ENCODE measurements at places on chromosomes 6 and 20.

DNA sequence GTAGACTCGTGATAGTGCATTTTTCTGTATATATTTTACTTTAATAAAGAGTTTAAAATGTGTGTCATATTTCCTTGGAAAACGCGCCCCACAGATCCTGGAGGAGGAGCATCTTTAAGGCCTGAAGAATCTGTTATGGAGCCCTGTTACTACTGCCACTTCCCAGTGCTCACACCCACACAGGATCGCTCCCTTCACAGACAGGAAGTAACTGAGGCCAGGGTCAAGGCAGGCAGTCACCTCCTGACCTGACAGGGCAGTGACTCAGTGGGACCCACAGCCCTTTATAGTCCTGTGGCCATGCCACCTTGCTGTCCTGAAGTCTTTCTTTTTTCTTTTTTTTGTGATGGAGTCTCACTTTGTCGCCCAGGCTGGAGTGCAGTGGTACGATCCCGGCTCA lies 9.0 kb downstream of the RRBP1 start:
- DNase-seq = no peak

DNA sequence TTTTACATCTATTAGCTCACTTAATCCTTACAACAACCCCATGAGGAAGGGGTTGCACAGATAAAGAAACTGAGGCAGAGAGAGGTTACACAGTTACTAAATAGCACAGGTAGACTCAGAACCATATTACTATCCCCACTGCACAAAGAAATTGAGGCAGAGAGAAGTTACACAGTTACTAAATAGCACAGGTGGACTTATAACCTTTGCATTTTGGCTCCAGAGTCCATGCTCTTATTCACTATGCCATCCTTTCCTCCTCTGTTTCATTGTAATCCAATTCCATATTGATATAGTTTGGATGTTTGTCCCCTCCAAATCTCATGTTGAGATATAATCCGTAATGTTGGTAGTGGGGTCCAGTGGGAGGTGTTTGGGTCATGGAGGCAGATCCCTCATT lies 3.5 kb downstream of the TDP2 start:
- DNase-seq = no peak

DNA sequence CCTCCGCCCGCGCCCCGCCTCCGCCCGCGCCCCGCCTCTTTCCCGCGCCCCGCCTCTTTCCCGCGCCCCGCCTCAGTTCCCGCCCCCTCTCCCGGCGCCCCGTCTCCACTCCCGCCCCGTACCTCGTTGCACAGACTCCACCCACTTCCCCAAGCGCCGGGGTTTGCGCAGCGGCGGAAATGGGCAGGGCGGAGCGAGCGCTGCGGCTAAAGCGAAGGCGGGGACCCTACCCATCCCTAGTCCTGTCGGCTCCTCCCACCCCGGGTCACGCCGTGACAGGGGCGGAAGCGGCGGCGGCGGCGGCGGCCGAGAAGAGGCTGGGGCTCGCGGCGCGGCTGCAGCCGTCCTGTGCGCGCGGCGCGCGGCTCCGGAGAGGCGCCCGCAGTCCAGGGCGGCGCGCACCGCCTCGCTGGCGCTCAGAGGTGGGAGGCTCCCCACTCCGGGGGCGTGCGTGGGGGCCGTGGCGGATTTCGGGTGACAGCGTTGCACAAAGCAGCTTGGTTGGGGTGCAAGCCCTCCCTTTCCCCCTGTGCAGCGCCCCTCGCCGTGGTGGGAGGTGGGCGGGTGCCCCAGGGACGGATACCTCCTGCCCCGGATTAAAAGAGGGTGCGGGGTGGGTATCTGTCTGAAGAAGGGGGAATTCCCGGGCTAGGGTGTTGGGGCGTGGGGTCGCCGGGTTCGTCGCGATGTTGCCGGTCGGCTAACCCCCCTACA lies at the start of gene KDM1B:
Gene KDM1B, plus strand, starts transcription at position 273 of the 714 bp plus-strand sequence. CDS start 4,474 bp downstream, outside the sequence.
- DNase-seq = peak; percentile 79

GRCh38 chr6:7406743-7407142 lies 17.1 kb downstream of the RIOK1 start:
- no peak for DNase-seq

GRCh38 chr6:7636151-7636550 lies 46.2 kb downstream of the SNRNP48 start:
- no peak for DNase-seq

DNA sequence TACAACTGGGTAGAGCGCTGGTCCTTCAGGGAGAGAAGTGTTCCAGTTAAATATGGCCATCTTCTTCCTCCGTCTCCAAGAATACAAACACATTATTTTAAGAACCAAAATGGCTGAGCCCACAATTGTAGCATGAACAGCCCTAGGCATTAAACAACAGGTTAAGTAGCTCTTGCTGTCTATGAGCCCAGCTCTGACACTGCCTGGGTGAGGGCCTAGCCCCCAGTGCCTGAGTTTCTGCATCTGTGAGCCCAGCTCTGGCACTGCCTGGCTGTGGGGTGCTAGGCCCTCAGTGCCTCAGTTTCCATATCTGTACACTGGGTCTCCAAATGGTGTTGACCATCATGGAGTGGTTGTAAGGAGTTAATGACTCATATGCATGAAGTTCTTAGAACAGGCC lies 24.8 kb upstream of the DACT2 start:
- DNase-seq = no peak

- no peak for DNase-seq
Measured at GRCh38 chr20:47531458-47531857, 29.8 kb downstream of the NCOA3 start.

DNA sequence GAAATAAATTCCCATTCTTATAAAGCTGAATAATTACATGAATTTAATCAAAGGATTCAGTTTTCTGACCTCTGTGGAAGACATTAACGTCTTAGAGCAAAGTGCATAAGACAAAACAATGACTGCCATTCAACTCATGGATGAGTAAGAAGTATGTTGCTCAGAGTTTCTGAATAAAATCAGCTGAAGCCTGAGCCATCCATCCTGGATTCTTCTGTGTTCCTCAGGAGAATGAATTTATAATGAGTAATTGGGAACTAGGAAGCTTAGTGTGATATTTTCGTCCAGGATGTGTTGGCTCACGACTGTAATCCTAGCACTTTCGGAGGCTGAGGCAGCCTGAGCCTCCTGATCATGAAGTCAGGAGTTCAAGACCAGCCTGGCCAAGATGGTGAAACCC lies 62.8 kb downstream of the PERP start:
- DNase-seq = no peak

- DNase-seq = no peak
Measured at GRCh38 chr6:157908369-157909281, 73.0 kb upstream of the SYNJ2 start.

DNA sequence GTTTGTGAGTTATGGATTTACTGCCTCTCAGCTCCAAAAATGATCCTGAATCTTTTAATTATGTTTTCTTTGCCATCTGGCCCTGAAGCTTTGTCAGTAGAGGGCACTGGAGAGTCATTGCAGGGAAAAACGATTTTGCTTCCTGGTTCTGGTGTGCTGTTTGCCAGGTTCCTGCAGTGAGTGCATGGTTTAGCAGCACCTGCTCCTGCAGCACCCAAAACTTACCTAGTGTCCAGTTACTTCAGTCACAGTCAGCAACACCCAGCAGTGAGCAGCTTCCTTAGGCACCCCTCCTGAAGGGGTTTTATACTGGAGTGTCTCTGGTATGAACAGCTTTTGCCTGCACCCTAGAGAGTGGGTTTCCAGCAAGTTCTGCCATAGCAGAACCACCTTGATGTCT lies 6.0 kb upstream of the TRIM26 start:
- no peak for DNase-seq

GRCh38 chr20:47370850-47371782 lies 14.6 kb upstream of the ZMYND8 start:
- no peak for DNase-seq

DNA sequence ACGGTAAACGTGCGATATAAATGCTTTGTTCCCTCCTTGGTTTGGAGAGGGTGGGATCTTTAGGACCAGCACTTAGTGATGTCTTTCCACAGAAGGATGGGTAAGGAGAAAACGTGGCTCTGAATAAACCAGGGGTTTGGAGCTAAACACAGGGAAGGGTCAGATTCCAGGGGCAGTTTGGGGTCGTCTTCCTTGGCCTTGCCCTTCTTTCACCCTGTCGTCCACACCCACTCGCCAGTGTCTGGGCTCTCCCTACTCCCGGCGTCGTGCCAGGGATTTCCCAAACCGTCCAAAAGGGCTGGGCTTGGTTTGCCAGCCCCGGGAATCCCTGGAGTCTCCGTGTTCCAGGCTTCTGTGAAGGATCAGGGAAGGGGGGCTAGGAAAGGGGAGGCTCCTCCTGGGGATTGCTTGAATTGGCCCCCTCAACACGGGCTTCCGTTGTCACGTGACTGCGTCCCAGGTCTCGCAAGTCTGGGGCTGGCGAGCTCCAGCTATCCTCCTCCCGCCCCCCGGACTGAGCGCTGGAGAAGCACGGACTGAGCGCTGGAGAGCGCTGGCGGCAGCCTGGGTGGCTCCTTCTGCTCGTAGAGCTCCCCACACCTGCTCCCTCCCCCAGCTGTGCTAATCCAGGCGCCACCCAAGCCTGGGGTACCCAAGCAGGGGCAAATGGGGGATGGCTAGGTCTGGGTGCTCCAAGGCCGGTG lies 9.4 kb upstream of the ARMC12 start:
- no peak for DNase-seq

- no peak for DNase-seq
Measured at GRCh38 chr20:49505518-49505917, 23.1 kb upstream of the KCNB1 start.

GRCh38 chr6:144797881-144798589 lies 512.9 kb downstream of the UTRN start:
- DNase-seq = no peak

DNA sequence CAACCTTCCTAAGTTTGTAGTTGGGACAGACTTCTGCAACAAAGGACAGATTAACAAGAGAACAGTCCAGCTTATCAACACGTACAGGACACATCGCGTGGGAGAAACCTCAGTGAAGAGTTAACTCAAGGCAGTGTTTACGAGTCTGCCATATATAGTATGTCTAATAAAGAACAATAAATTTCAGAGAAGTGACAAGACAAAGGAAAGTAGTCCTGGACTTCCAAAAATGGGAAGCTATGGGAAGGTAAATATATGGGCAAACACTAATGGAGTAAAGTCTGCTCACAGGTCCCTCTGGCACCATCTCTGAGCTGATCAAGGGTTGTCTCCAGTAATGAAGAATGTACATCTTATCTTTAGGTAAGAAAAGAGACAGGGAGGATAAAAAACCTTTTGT lies 34.9 kb downstream of the GCM1 start:
- no peak for DNase-seq

GRCh38 chr20:969868-970267 lies 32.2 kb downstream of the RSPO4 start:
- no peak for DNase-seq

DNA sequence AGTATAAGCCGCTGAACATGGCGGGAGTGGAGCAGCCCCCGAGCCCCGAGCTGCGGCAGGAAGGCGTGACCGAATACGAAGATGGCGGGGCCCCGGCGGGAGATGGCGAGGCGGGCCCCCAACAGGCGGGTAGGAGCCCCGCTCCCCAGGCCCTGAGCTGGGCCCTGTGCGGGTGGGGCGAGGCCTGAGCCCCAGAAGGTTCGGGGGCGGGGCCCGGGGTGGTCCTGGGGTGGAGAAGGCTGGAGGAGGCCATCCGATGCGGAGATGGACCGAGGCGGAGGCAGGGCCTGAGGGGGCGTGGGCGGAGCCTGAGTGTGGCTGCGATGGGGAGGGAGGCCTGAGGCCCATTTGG lies 7.1 kb downstream of the L3MBTL1 start:
- no peak for DNase-seq

DNA sequence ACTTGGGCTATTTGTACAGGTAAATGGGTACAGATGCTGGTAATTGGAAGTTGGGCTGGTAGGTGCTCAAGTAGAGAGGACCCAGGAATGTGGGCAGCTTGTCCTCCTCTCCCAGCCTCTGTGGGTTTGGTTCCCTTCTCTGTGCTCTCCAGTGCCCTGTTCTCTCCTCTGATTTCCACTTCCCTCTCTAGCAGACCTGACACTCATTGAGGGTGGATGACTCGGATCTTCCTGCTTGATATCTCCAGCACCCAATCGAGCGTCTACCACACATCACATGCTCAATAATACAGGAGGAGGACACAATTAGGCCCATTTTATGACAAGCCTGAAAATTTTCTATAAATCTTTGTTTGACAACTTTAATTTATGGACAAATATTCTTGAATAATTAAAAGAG lies 23.7 kb downstream of the CST1 start:
- no peak for DNase-seq

Measured in SIG-M5 (cell line).